Heart right ventricle (tissue), 16 donors: ENCODE measurements at places on chromosomes 11 and 22.
A peak's percentile ranks its signal among the peaks of the same experiment; 100 is the strongest.

GRCh38 chr11:11010624-11011127 is 152.8 kb upstream of the ZBED5 start:
- DNase-seq, result peak; percentile 49

DNA sequence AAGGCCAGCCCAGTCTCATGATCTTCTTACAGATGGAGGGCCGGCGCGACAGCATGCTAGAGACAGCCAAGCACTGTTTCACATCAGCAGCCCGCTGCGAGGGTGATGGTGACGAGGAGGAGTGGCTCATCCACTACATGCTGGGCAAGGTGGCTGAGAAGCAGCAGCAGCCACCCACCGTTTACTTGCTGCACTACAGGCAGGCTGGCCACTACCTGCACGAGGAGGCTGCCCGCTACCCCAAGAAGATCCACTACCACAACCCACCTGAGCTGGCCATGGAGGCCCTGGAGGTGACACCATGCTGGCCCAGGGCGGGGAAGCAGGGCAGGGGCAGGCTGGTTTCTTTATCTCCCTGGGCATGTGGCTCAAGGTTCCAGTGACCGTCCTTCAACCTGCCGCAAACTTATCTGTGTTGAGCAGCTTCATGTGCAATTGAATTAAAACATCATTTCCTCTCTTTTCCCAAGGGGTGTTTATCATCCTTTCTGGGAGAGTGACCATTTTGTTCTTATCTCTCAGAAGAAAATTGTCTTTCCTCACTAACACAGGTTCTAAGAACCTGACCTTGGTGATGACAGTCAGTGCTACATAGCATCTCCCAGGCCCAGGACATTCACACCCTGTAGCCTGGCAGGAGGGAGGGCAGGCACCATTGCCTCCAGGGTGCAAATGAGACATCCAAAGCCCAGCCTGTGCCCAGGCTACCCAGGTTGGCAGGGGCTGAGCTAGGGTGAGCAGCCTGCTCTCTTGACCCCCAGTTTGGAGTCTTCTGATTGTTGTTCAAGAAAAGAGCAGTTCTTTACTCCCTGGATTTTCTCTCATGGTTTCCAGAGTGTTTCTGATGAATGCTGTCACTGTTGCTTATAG is 80.7 kb downstream of the CABIN1 start:
- DNase-seq, result peak; percentile 73

GRCh38 chr11:130819625-130820024 is 96.7 kb downstream of the SNX19 start:
- DNase-seq, result no peak

- DNase-seq, result no peak
These were observed 411.6 kb upstream of the ANO3 start for GRCh38 chr11:25920356-25920755.

GRCh38 chr11:112608509-112608908 is 347.8 kb upstream of the PLET1 start:
- no peak for DNase-seq

GRCh38 chr22:27962268-27963044 is 43.4 kb upstream of the PITPNB start:
- DNase-seq, result no peak

DNA sequence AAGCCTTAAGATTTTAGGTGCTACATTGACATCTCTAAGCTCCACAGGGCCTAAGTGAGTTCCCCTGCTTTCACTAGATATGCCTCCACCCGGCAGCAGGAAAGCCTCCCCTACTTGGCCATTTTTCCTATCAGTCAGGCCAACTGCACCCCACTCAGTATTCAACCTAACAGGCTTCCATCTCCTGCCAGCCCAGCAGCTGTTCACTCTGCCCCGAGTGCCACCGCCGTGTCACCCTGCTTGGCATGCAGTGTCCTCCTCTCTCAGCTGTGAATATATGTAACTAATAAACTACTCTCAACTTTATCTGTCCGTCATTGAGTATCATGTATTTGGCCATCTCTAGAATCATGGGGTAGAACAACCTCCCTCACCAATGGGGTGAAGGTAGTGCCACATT is 9.0 kb upstream of the OR6M1 start:
- no peak for DNase-seq

GRCh38 chr11:115363426-115363825 is 140.8 kb downstream of the CADM1 start:
- no peak for DNase-seq

- no peak for DNase-seq
These were observed 8.4 kb downstream of the OR9G4 start for GRCh38 chr11:56740107-56740506.
